Fibroblast of skin of left biceps (primary cell): ENCODE measurements at places on chromosomes 11 and 22.

DNA sequence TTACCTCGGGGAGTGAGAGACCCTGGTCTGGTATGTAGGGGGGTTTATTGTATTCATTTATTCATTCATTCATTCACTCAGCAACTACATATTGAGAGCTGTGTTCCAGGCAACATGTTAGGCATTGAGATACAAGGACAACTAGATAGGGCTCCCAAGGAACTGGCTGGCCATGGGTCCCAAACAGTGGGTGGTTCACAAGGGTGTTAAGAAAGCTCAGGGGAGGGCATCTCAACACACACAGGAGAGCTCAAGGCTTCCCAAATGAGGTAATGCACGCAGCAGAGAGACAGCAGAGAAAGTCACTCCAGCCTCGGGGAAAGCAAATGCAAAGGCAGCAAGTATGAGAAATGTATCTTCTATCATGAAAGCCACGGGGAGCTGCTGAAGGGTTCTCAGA is 51.8 kb downstream of the BTG4 start:
- no peak for DNase-seq

DNA sequence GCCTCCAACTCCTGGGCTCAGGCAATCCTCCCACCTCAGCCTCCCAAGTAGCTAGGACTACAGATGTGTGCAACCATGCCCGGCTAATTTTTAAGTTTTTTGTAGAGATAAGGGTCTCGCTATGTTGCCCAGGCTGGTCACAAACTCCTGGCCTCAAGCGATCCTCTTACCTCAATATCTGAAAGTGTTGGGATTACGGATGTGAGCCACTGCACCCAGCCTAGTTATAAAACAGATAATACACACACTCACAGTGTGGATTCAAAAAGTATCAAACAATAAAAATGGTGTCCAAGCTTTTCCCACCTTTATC is 377 bp upstream of the CCDC188 start:
- no peak for DNase-seq

DNA sequence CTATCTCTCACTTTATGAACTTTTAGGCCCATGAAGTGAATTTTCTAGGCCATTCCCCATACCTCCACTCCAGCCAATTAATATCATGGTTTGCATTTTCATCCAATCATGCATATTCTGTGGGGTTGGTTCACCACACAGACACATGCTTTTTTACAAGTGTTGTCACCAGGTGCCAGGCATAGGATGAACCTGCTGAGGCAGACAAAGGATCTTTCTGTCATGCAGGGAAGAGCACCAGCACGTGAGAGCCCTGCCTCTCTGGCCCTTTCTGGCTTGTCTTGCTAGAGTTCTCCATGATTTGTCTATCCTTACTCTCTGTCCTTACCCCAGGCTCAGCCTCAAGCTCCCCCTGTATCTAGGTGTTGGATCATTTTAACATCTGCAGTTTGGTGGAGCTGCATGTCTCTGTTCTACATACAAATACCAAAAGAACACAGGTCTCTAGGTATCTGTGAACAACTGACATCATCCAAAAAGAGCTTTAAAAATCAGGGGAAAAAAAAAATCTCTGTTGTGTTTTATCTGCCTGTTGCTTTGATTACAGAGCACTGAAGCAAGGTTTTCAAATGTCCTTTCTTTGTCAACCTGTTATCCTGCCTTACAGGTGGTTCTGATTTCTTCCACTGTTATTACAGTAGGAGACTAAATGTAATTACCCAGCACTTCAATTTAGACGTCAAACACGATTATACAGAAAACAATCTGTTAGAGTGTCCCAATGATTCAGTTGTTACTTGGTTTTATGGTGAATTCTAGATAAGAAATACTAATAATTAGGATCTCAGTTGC is 58.4 kb upstream of the GRAMD1B start:
- no peak for DNase-seq

GRCh38 chr11:115244758-115245157 is 259.5 kb downstream of the CADM1 start:
- DNase-seq: no peak

DNA sequence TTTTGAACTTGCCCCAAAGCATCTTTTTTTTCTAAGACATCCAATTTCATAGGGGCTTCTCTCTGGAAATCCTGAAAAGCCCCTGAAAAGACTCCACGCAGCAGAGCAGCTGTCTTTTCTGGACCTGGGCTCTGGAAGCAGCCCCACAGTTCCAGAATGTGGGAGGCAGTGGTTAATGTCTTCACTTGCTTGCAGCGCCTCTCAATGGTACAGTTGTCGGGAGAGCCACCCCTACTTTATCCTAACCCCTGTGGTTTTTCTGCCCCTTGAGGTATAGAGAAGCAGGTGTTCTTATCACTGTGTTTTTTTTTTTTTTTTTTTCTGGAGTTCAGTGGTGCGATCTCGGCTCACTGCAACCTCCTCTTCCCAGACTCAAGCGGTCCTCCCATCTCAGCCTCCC is 83.4 kb upstream of the SORL1-AS1 start:
- no peak for DNase-seq

- no peak for DNase-seq
Observed at GRCh38 chr11:82174610-82175009, 559.1 kb downstream of the FAM181B start.

- no peak for DNase-seq
Observed at GRCh38 chr22:27213766-27214581, 556.6 kb downstream of the MIAT start.

DNA sequence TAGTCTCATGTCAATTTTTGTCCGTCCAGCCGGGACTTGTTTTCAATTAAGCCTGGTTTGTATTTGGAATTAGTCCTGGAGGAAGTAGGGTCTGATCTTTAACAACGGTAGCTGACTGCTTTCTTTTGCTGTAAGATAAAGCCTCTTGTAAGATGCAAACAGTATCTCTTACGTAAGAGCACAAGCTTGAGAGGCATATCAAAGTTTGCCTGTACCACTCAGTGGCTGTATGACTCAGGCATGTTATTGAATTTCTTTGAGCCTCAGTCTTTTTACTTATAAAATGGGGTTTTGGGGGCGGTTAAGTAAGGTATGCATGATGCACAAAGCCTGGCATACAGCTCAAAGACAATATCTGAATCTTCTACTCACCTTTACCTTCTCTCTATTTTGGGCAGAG is 198.4 kb upstream of the NARS2 start:
- no peak for DNase-seq

DNA sequence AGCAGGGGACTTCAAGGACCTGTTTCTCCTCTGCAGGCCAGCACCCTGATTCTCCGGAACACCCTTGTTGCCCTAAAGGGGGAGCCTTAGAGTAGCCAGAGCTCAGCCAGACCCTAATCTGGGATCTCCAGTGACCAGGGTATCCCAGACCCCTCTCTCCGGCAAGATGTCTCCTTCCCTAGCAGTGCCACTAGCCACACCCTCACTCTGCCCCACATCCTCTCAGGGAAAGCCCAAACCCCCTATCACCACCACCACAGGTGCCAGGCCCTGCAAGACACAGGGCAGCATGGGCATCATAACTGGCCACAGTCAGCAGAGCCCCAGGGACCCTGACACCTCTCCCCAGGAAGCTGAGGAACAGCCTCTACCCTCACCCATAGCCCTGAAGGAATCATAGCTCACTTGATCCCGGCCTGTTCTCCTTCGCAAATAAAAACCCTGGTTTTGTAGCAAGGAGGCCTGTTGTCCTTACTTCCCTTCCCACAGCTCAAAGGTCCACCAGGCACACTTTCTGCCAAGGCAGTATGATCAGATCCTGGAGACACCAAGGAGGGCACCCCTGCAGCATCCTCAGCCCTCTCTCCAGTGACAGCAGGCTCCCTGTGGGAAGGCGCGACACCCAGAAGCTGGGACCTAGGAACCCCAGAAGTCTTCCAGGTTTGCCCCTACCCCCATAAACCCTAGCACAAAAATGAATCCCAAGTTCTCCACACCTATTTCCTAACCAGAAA is 4.6 kb downstream of the CFL1 start:
- DNase-seq: no peak

DNA sequence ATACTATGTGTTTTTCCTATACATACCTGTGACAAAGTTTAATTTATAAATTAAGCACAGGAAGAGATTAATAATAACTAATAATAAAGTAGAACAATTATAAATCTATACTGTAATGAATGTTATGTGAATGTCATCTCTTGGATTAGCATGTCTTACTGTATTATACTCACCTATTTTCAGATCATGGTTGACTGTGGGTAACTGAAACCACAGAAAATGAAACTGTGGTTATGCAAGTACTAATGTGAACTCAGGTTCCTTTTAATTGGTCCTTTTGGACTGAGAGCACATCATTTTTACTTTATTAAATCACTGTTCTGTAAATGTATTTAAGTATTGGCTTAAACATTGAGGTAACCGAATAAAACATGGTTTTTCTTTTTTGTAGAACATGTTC is 108.8 kb downstream of the PPP6R3 start:
- no peak for DNase-seq

- no peak for DNase-seq
Observed at GRCh38 chr11:10483584-10483983, 28.5 kb downstream of the AMPD3 start.

GRCh38 chr11:116840224-116840745 is 2.9 kb upstream of the APOA1 start:
- no peak for DNase-seq
